ENCODE measurements at places on chromosomes 4 and X. TPM values are rescaled to one million over a fixed set of nuclear protein-coding genes. Genes with fewer than 3 reads are reported as not detected.

- DNase-seq = no peak
Measured at GRCh38 chr4:140388015-140388414, 14.6 kb downstream of the SCOC start.

DNA sequence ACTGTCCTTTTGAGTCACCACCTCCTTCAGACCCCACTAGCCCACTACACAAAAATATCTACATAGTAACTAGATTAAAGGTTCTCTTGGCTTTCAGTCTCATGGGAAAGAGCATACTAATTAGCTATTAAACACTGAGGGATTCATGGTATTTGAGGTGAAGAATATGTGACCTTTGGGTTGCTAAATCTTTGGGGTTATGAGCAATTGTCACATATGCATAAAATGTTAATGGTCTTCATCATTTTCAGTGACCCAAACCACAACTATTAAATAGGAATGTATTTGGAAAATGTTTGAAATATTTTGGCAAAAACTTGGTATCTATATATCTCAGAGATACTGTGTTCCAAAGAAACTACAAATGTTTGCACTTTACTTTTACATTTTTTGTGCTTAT lies 365.1 kb downstream of the MAGEB5 start:
- no peak for DNase-seq

DNA sequence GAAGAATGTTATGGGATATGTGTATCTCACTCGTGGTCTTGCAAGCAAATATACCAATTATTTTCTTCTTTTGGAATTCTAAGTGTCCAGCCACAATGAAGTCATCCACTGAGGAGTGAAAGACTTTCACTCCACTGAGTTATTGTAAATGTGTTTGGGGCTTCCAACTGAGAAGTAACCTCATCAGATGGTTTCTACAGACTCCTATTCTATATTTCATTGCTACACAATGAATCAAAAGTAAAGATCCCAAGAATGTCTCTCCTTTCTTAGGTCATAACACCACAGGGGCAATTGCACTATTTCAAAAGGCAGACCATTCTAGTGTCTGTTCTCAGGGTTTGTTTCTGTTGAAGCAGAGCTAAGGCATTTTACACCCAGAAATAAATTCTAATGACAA lies 12.3 kb upstream of the VCX2 start:
- DNase-seq = no peak

DNA sequence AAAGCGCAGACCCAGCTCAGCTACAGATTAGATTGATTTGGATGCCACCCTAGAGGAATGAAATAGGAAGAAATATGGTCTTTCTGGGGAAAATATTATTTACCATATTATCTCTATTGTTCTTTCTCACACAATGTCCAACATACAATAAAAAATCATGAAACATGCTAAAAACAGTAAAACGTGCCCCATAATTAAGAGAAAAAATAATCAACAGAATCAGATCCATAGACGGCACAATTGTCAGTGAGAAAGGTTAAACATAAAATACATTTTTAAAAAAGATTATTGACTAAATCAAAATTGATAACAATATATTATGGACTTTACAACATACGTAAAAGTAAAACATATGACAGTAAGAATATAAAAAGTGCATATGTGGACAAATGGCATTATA lies 90.9 kb downstream of the ENPP6 start:
- no peak for DNase-seq

- no peak for DNase-seq
Measured at GRCh38 chr4:142528433-142528832, 317.7 kb downstream of the INPP4B start.

DNA sequence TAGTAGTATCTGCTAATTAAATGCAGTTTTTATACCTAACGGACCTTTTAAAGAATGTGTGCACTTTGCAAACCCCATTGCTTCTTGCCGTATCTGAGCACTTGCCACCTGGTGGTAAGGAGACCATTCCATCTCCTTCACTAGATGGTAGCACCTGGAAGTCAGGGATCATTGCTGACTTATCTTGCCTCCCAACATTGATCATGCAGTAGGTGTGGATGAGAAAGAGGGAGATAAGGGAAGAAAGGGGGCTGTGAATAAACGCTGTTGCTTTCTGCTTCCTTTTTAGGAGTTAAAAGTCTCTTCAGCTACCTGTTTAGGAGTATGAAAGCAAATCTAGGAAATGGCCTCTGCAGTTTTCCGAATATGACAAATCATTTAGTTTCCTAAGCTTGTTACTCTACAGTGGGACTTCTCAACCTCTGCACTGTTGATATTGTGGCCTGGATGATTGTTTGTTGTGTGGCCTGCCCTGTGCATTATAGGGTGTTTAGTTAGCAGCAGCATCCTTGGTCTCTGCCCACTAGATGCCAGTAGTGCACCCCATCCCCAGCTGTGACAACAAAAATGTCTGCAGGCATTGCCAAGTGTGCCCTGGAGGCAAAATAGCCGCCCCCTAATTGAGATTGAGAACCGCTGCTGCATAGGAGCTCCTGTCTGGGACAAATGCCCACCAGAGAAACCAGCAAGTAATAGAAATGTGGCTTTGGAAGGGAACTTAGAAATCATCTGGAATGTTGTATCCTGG lies 38.8 kb downstream of the GAB1 start:
- DNase-seq = peak; percentile 9

GRCh38 chr4:114658179-114658578 lies 59.6 kb downstream of the UGT8 start:
- no peak for DNase-seq

DNA sequence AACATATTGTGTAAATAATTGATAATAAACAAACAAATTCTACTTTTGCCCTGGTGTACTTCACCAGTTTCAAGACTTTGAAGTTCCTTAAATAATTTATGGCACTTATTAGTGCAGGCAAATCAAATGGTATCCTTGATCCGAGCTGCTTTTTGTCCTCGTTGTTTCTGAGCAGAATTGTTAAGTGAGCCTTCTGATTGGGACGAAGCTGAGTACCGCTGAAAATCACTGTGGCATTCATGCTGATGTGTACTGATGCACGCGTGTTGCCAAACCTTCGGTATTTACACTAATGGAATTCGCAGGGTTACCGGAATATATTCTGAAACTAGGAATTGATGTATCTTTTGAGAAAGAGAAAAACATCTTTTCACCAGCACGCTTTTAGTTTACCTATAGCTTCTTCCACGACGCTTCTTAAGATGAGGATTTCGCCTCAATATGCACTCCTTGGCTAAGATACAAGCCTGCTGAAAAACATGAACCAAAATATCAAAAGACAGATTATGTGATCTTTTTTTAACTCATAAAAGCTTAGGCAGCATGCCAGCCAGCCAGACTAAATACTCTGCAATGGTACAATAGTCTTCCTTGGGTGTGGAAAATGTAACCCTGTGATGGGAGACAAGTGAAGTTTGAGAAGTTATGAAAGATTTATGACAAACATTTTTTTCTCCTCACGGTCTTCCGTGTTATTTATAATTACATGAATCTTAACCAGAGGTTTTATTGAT lies 48.9 kb upstream of the TENM3 start:
- no peak for DNase-seq

DNA sequence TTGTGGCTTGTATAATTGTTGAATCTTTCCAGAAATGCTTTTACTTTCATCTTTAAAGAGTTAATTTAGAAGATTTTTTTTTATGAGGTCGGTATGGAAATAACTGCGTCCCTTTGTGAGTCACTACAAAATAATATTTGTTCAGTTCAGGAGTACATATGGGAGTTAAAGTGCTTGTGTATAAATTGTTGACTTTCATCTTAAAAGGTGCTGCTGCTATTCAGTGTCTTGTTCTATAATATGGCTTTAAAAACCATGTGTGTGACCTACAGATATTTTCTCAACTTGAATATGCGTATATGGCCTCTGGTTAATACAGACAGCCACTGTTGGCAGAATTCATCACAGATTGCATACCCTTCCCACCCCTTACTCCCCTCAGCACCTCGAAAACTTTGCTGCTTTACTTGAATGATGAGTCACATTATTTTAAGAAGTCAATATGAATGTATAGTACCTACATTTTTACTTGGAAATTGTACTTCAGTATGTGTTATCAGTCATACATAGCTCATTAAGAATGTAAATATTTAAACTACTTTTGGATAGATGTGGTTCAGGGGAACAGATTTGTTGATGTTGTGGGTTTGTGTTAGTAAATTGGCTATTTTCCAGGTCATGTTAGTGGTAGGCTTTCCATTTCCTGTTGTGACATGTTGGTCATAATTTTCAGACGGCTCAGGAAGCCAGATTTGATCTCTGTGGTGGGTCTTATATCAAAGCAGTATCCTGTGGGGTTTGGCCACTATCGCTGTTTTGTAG lies 1.5 kb downstream of the CLCN3 start:
- no peak for DNase-seq

DNA sequence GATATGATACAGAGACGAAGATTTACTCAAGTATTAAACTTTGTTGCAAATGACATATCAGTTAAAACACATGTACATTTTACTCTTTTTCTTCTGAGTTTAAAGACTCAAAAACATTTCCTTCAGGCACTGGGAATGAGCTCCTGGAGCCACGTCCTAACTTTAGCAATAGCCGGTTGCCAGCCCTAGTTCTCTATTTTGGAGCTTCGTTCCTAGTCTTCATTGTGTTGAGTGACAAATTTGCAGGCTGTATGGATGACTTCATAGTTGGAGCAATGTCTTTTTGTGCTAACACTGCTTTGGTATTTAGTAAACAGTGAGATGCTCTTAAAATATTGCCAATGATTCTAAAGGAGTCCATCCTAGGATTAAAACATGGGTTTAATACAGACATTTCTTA lies 190.9 kb downstream of the FAT4 start:
- no peak for DNase-seq

- DNase-seq = no peak
Measured at GRCh38 chrX:105696870-105697269, 125.5 kb upstream of the NRK start.

DNA sequence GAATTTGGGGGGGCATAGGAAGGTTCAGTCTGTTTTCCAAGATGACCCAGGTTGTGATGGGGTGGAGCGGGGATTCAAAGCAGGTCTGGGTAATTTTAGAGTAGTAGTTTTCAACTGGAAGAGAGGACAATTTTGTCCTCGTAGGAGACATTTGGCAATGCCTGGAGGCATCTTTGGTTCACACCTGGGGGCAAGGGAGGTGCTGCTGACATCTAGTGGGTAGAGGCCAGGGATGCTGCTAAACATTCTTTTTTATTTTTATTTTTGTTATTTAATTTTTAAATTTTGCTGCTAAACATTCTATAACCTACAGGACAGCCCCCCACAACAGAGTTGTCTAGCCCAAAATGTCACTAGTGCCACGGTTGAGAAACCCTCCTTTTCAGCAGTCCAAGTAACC lies 1.9 kb downstream of the RAB9A start:
- DNase-seq = no peak

DNA sequence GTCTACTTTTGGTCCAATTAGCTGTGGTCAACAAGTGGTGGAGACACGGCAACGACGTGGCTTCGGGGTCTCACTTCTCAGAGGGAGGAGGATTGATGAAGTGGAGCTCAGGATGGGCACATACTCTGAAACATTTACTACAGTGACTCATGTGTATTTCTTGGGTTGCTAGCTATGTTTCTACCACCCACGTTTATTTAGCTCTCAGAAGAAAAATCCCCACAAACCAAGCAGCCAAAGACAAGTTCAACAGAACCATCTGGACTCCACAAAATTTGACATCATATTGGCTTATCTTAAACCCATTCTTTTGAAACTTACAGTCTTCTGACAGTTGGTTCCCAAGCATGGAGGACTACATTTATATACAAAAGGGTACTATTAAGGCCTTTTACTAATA lies 158.0 kb downstream of the CBLL2 start:
- DNase-seq = no peak

- no peak for DNase-seq
Measured at GRCh38 chr4:184263461-184263860, 45.8 kb upstream of the ENPP6 start.

DNA sequence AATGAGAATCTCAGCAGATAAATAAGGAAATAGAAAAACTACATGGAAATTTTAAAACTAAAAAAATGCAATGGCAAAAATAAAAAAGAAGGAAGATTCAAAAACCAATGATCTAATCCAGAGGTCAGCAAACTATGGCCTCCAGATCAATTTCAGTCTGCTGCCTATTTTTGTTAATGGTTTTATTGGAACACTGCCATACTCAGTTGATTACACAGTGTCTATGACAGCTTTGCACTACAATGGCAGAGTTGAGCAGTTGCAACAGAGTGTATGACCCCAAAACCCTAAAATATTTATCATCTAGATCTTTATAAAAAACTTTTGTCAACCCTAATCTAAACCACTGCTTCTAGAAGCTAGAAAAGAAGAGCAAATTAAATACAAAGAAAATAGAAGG lies 170.3 kb downstream of the RAB28 start:
- DNase-seq = no peak

DNA sequence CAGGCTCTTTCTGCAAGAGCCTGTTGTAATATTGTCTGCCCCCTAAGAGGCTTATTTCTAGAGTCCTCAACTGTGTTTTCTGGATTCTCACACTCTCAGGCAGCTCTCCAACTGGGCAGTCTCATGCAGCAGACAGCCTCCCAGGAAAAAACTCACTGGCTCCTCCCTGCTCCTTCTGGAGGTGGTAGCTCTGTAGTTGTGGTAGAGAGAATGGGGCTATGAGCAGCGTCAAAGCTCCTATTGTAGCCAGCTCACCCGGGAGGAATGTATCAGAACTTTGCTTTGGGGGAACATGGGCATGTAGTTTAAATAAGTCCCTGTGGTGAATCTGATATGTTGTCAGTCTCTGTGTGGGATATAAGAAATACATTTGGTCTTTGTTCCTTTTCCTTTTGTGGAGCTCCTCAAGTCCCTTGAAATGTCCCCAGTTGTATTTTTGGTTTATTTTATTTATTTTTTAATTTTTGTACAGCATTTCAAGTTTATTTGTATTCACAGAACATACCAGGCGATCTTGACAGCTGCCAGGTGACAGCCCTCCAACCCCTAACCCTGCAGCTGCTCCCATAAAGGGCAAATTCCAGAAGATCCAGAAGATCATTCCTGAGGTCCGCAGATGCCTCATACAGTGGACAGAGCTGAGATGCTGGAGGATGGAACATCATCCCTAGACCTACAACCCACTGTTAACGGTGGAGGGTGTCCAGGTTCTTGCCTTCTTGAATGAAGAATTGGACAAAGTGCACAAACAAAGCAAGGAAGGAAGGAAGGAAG lies 45.7 kb downstream of the TRIM61 start:
- no peak for DNase-seq

USP27X gene
- 1.4 TPM for total RNA-seq

ZNF275 gene
- 1.8 TPM for total RNA-seq

DMRTC1 gene
- not detected for total RNA-seq

PPEF1 gene
- not detected for total RNA-seq

KCND1 gene
- total RNA-seq = 0.44 TPM

RPS6KA6 gene
- total RNA-seq = 1.4 TPM

Data from G401 (cell line).